ENCODE measurements at places on chromosomes 12 and 14. TPM values are rescaled to one million over a fixed set of nuclear protein-coding genes. Genes with fewer than 3 reads are reported as not detected.

DNA sequence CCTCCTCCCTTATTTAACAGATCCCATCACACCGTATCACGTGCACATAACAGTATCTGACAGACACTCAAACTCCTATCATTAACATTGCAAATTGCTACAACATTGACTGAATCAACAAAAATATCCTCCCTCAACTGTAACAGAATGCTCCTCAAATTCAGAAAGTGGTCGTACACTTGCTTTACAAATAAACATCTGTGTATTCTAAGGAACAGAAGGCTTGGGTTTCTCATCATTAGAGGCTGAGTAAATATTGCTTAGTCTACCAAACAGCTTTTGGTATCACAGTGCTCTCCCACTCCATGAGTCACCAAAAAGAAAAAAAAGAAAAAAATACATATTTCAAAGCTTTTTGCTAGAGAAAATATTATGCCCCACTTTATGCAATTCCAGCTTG, 23.9 kb downstream of the FERMT2 start:
- no peak for DNase-seq

GRCh38 chr12:125406131-125406530, 340.9 kb downstream of the AACS start:
- no peak for DNase-seq

- no peak for DNase-seq
Measured at GRCh38 chr14:45807178-45807899, 554.3 kb upstream of the MIS18BP1 start.

DNA sequence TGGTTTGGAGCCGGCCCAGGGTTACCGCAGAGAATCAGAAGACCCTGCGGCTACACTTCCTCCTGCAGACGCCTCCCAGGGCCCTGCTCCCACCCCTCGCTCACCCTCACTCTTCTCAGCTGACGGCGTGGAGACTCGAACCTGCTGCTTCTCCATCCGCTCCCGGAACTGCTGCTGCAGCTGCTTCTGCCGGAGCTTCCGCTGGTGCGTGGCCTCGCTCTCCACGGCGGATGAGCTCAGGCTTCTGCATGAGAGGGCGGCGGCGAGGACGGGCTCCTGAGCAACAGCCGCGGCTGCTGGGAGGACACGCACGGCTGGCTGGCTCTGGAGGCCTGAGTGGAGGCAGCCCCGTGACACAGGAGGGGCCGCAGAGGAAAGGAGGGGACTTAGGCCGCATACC, 33.3 kb downstream of the RAD52 start:
- no peak for DNase-seq

The NRXN3 gene
- 0.19 TPM for polyA plus RNA-seq

GRCh38 chr14:75904311-75904710, 77.5 kb downstream of the TGFB3 start:
- DNase-seq, result no peak

GRCh38 chr14:23494223-23494622, 24.7 kb downstream of the NGDN start:
- no peak for DNase-seq

The KLRF1 gene
- 0.08 TPM for polyA plus RNA-seq
